ENCODE measurements at places on chromosomes 12 and 14.

GRCh38 chr14:68879841-68880575 is 87.1 kb upstream of the ZFP36L1 start:
- no peak for DNase-seq

GRCh38 chr14:77105145-77105939 is 7.3 kb downstream of the CIPC start:
- no peak for DNase-seq

GRCh38 chr14:92527721-92528120 is 14.1 kb downstream of the RIN3 start:
- DNase-seq: no peak

GRCh38 chr14:69090187-69090789 is 62.6 kb downstream of the DCAF5 start:
- DNase-seq: no peak

DNA sequence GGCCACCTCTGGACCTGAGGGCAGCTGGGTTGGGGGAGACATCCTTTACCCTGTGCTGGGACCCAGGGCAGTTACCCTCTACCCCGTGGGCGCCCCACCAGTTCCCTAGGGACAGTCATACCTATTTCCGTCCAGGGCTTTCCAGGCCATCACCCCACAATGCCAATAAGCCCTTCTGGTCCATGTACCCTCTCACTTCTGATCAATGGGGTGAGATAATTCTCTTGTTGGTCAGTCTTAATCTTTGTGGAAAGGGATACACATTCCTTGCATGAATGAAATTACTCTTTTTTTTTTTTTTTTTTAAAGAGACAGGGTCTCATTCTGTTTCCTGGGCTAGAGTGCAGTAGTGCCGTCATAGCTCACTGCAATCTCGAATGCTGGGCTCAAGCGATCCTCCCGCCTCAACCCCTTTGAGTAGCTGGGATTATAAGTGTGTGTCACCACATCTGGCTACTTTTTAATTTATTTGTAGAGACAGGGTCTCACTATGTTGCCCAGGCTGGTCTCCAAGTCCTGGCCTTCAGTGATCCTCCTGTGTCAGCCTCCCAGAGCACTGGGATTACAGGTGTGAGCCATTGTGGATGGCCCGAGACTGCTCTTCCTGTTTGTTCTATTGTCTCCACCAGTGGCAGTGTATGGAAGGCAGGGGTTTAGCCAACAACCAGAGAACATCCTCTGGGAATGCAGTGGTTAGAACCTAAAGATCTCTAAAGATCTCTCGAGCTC is 46.3 kb upstream of the STON2 start:
- DNase-seq: no peak

DNA sequence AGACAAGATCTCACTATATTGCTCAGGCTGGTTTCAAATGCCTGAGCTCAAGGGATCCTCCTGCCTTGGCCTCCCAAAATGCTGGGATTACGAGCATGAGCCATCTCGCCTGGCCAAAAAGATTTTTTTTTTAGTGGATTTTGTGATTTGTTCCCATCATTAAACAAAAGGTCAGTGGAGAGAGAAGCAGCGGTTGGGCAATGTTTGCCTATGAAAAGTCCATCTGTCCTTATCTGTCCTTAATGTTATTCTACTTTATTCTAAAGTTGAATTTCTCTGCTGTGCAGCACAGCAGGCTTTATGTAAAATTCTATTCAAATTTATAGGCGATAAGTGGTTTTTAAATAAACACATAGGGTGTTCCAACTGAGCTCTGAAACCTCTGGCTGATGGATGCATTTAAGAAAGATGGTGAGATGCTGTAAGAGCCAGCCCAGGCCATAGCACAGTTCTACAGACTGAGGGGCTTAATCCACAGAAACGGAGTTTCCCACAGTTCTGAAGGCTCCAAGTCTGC is 18.8 kb downstream of the HCAR2 start:
- no peak for DNase-seq

DNA sequence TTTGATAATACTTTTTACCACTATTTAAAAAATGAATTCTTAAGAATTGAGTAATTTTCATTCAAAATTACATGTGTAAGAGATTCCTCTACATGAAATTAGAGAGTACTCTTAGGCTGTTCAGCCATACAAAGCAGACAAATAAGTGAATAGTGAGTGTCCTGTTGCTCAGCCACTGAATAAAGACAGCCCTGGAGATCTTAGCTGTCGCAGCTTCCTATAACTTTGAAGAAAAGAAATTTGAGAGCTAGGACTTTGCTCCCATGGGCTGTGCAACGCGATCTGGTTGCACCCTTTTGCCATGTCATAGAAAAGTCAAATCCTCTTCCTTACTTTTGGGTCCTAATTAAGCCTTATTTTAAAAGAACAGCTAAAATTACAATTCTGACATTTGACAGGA is 40.9 kb upstream of the LRIG3 start:
- DNase-seq: no peak

GRCh38 chr12:59834659-59835474 is 239.0 kb downstream of the SLC16A7 start:
- no peak for DNase-seq

- no peak for DNase-seq
Measured at GRCh38 chr12:80798281-80798680, 81.6 kb downstream of the MYF5 start.

GRCh38 chr12:64194333-64195149 is 27.6 kb downstream of the KICS2 start:
- DNase-seq: no peak

GRCh38 chr12:123749355-123749754 is 12.7 kb upstream of the DNAH10 start:
- DNase-seq: no peak

GRCh38 chr12:98228683-98229539 is 286.5 kb upstream of the TMPO start:
- no peak for DNase-seq

DNA sequence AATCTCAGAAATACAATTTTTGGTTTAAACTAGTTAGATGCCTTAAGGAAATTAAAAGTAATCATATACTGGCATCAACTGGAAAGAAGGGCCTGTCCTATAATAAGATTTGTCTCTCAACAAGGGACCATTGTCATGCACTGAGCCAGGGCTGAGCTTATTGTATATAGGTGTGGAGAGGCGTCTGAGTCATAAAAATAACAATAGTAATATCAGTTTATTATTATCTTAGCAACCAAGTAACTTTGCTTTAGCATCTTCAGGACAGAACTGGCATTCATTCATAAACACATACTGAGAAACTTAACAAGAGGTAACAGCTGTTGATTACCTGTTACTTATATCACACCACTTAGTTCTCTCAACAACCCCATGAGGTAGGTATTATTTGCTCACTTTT is 7.1 kb downstream of the KRT75 start:
- no peak for DNase-seq

DNA sequence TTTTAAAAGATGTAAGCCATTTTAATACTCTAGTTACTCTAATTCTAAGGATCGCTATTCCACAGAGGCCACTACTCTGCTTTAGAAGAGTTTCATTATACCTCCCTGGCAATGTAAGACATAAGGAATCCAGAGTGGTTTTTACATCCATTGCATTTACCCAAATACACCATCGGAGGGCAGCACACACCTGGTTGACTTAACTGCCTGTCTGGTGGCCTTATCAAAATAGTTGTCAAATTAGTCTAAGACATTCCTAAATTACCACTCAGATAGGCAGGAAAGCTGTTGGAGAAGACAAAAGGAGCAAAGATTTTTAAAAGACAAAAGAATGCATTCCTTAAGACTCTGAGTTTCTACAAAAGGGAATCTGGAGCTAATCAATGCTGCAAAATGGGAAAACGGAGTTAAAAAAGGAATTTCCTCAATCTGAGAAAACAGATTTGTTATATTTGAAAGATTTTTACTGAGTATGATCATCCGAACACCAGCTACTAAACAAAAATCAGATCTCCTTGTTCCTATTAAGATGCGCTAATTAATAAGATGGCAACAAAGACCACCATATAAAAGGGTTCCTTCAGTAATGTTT is 33.8 kb upstream of the FGD4 start:
- DNase-seq: no peak

DNA sequence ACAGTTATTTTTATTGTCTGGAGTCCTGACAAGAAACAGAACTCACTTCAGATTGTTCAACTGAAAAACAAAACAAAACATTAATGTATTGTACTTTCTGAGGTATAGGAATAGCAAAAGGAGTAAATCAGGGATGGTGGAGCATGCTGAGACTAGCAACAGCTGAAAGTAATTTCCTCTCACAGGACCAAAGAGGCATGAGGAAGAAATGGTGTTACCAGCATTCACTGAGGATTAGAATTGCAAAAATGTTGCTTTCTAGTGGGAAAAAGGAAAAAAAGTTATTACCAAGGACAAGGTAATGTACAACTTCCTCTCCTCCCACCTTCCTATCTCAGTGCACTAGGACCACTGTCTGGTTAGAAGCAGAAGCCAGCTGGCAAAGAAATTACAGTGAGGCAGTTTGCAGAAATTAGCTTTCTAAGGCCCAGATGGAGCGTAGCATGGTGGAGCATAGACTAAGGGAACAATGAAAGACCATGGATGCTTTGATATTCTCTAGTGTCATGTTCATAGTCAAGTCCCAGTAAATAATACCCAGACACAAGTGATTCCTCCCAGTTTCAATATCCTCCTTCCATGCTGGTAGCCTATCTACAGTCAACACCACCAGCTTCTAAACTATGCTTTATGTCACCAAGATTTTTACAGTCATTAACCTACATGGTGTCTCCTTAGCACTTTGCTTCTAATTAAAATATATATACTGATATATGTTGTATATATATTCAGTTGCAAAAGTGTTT is 133.7 kb upstream of the DCN start:
- DNase-seq: no peak

DNA sequence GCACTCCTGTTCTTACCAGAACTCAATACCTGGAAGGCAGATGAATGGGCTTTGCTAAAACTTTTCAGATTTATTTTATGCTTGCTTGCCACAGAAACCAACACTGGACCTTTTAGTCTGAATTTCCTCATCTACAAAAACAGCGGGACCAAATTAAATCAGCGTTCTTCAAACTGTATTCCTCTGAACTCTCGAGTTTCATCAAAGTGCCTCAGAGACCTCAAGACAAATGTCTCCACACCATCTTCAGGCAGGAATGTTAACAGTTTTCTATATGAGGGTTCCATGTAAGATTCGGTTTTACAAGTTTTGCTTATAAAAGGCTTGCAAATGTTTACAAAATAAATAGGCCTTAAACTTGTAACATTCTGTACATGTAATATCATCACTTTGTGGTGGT is 74.6 kb downstream of the MED13L start:
- no peak for DNase-seq

DNA sequence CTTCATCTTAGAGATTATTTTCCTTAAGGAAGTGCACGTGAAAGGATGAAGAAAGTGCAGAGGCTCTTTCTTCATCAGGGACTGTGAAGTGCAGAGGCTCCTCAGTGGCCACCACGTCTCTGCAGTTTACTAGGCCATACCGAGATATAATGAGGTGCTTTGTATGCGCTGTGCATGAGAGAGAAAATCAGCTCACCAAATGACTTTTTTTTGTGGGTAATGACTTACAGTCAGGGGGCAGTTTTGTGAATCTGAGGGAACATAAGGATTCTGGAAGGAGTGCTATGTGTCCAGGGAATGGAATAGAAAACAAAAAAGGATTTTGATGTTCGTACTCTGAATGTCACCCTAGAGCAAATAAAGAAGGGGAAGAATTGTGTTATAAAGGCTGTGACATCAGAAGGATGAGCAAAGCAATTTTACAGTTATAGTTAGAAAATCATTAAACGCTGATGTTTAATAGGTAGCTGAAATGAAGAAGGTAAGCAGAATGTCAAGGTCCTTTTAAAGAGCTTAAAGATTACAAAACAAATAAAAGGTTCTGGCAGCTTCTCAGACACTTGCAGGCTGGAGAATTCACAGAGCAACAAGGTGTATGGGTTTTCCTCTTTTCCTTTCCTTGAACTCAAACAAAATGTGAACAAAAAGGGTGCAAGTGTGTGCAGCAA is 247.5 kb upstream of the NOVA1 start:
- no peak for DNase-seq

DNA sequence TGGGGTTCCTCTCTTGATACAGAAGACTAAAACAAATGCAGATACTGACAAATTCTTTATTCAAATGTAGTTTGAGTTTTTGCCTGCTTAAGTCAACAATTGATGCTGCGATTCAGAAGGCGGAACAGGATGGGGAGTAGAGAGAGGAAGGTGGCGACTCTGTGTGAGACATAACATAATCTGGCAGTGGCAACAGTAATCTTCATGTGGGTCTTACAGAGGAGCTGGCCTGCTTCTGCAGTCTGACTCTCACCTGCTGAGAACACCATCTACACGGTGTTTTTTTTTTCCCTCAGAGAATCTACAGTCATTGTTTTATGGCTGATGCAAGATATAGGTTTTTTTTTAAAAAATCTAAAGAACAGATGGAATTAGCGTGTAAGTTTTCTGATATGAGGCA is 10.1 kb downstream of the CCDC92 start:
- DNase-seq: no peak

DNA sequence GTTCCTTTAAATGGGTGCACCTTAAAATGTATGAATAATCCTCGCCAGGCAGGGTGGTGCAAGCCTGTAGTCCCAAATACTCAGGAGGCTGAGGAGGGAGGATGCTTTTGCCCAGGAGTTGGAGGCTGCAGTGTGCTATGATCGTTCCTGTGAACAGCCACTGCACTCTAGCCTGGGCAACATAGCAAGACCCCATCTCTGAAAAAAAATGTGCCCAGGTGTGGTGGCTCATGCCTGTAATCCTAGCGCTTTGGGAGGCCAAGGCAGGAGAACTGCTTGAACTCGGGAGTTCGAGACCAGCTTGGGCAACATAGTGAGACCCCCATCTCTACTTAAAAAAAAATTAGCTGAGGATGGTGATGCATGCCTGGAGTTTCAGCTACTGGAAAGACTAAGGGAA is 39.6 kb downstream of the ACACB start:
- DNase-seq: no peak

DNA sequence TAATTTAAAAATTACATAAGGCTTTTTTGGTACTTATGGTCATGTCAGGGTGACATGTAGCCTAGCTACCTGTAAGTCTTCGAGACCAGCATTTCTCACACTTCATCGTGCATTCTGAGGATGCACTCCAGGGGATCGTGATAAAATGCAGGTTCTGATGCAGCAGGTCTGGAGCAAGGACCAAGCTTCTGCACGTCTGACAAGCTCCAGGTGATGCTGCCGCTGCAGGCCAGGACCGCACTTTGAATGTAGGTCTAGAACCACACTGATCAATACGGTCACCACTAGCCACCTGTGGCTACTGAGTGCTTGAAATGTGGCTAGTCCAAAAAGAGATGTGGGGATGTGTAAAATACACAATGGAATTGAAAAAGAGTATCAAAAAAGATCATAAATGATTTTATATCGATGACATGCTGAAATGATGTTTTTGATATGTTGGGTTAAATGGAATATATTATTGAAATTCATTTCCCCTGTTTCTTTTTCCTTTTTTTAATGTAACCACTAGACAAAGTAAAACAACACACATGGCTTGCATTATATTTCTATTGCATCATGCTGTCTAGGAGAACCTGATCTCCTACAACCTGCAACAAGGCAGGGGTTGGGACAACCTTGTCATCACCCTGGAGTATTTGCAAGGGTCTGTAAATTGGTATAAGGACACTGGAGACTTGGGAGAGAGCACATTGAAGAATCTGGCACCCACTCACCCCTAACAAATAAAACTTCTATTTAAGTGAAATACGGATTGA is 142.4 kb downstream of the DPF3 start:
- no peak for DNase-seq

- no peak for DNase-seq
Measured at GRCh38 chr14:19851365-19851764, 23.6 kb upstream of the OR4K2 start.

- no peak for DNase-seq
Measured at GRCh38 chr14:100476012-100476822, 111.0 kb downstream of the BEGAIN start.

Measured in stimulated activated CD4-positive, alpha-beta T cell treated with anti-CD3 and anti-CD28 coated beads, Interleukin-15, amount 100 ng/mL, for 1 hour (primary cell).